Activated CD8-positive, alpha-beta memory T cell treated with anti-CD3 and anti-CD28 coated beads for 1 hour (primary cell): ENCODE measurements at places on chromosomes 3 and 15.

DNA sequence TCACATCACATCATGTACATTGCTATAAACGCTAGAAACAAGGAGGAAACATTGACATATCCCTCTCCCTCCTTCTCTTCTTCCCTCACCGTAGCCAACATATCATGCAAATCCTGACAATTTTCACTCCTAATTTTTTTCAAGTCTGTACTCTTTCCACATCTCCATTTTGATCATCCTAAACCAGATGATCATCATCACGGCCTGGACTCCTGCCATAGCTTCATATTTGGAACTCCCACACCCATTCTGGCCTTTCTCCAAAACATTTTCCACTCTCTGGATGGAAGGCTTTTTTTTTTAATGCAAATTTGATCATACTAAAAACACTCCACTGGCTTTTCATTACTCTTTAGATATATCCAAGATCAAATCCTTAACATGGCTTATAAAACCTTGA, 248.0 kb upstream of the CNTN3 start:
- no peak for DNase-seq

DNA sequence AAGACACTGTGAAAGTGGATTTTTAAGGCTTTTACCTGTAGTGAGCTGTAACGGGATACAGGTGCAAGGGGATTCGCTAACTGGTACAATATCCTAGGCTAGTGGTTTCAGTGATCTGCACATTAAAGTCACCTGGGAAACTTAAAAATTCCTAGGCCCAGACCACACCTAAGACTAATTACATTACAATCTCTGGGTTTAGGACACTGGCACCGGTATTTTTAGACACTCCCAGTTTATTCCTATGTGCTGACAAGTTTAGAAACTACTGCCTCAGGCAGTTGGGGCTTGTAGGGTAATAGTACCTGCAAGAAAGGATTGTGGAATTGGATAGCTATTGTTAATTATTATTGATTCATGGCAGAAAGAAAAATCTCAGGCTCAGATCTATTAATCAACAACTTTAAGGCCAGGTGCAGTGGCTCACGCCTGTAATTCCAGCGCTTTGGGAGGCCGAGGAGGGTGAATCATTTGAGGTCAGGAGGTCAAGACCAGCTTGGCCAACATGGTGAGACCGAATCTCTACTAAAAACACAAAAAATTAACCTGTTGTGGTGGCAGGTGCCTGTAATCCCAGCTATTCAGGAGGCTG, 50.4 kb upstream of the CASR start:
- DNase-seq = no peak

DNA sequence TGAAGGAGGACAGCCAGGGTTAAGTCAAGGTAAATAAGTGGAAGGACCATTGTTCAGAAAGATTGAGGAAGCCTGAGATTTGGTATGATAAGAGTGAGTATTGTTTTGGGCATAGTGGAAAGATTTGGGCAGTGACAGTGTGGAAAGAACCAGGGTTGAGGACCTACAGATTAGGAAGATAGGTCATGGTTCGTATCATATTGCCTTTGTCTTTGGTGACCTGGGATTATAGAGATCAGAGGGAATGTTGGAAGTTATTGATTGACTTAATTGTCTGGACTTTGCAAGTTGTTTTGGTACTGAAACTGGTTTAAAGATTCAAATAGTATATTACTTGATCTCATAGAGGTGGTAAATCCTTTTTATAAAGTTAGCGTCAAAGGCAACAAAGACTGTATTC, 23.1 kb upstream of the MGA start:
- DNase-seq = no peak

DNA sequence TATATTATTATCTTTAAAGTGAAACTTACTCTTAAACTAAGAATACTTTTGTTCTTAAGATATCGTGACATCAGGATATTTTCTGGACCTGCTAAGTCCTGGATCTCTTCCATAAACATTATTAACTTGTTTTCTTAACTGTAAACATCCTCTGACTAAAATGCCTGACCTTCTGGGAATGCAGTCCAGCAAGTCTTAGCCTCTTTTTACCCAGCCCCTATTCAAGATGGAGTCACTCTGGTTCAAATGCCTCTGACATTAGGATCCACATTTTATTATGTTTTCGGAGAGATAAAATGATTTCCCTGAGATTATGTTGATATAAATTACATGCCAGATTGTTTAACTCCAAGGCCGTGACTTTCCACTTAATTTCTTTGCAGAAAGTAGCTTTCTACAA, 37.6 kb downstream of the OSTN start:
- no peak for DNase-seq

- no peak for DNase-seq
These were observed 150.5 kb upstream of the SLC2A2 start for GRCh38 chr3:171177056-171177455.

GRCh38 chr15:80475572-80475971, 71.4 kb downstream of the ARNT2 start:
- DNase-seq = no peak

DNA sequence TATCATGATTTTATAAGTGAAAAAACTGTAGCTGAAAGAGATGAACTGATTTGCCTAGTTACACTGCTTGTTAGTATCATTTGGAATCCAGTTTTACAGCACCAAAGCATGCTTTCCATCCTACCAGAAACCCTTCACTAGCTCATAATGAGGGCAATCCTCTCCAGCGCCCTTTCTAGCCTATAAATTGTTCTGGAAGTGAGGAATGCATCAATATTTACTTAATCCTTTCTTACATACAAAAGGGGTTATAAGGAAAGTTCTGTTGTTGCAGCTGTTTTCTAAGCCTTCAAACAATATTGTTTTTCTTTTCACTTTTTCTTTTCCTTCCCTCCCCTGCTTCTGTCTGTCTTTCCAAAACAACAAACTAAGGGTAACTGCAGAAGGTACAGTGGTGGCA, 11.0 kb upstream of the PCCB start:
- no peak for DNase-seq

- no peak for DNase-seq
These were observed 468.4 kb upstream of the MDFIC2 start for GRCh38 chr3:70780790-70781189.

DNA sequence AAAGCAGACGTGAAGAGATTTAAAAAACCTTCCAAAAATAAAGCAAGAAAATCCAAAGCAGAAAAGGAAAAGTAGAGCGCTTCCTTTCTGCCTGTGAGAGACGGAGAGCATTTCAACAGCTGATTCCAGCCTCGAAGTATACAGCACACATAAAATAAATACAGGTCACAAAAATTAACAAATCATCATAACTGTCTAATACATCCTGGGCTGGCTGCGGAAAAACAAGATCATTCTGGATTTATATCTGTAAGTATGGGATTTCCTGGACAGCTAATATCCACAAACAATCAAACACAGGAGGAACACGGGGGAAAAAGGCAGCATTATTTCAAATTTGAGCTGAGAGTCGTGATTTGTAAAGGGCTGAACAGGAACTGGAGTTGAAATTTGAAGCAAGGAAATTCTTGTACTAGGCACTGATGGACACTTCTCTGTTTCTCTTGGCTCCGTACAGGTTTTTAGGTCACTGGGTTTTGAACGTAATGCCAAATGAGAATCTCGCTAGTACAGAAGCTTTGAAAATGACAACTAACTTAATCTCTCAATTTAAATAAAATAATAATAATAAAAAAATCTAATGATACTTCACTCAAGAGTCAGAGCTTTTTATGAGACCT, 577.7 kb downstream of the FOXP1 start:
- no peak for DNase-seq

DNA sequence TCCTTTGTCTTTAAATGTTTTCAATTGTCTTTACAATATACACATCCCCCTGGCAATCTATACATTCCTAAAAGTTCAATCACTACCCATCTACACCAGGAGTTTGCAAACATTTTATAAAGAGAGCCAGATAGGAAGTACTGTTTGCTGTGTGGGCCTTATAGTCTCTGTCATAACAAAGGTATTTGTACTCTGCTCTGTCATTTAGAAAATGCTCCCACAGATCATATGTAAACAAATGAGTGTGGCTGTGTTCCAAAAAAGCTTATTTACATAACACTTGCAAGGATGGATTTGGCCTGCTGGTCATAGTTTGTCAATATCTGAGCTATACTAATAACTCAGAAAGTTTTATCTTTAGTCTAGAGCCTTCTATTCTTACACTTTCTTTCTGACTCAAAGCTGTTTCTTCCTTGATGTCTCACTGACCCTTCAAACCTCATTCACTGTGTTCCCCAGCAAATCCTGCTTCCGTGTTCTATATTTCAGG, 511.9 kb downstream of the GBE1 start:
- DNase-seq = no peak

DNA sequence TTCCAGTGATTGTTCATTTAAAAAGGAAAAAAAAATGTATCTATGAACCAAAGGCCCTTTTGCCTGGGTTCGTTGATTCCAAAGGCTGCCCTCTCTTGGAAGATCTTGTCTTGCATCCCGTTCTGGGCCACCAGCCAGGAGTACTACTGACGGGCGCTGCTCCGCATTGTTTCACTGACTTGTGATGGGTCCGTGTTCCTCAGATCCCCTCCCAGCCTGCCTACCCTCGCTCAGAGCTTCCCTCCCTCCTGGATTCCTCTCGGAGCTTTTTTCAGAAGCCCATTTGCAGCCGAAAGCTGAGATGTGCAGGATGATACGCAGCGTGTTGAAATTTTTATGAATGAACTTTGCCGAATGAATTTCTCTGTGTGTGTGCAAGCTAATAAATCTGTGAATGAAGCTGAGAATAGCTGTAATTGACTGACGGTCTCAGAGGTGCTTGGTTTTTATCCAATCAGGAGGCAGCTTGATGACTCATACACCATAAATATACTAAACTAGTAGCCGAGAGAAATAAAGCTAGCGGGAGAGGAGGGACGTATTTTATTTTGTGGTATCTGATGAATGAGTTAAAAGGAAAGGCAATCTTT, at the start of gene SHC4:
TSS of gene SHC4 (minus strand) at position 396 of the 590 bp plus-strand sequence. CDS start 904 bp downstream, outside the sequence.
- DNase-seq = no peak

DNA sequence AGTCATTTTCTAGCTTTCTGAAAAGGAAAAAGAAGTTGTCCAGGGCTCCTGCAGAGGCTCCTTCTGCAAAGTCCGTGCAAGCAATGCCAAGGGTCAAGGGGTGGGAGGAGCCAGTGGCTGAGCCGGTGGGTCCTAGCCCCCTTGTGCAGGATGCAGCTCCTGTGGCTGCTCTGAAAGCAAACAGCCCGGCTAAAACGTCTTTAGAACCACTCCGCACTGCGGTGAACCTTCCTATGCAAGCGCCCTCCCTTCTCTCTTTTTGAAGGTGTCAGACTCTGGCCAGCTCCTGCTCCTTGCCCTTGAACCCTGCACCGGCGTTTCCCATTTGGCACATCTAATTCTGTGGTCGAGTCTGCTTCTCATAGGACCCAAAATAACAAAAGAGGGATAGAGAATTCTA, 183.1 kb downstream of the UACA start:
- no peak for DNase-seq

- no peak for DNase-seq
These were observed 409.9 kb upstream of the ALCAM start for GRCh38 chr3:104956620-104957345.
